ENCODE measurements at places on chromosomes 13 and 19.

DNA sequence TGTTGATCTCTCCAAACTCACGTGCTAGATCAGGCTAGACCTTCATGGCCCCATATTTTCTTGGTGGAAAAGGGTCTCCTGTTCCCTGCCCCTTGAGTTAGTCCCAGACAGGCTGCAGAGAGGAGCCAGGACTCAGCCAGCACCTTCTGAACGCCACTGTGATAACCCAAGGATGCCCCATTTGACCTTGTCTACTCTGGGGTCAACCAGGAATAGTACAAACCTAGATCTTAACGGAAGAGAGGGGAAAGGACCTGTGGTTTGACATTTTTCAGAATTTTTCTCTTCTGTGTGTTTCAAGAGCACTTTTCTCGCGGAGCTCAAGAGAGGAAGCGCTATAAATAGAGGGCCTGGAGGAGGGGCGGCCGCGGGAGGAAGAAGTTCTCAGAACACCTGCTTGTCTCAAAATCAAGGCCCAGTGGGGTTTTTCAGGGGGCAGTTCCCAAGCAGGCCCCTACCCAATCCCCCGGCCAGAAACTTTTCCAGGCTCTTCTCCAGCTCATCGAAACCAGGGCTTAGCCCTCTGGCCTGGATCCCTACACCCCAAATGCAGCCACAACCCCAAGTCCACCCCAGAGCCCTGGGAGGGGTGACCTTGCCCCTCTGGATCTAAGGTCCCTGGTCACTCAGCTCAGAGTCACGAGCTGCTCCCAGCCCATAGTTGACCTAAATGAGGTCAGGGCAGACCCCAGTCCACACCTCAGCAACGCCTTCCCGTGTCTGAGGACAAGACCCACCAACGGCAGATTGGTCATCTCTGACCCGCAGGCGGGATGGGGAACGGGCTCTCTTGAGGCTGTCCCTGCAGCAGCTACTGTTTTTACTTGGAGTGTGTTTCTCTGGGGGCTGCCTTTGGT lies 75.6 kb upstream of the TM9SF2 start:
- DNase-seq = no peak

DNA sequence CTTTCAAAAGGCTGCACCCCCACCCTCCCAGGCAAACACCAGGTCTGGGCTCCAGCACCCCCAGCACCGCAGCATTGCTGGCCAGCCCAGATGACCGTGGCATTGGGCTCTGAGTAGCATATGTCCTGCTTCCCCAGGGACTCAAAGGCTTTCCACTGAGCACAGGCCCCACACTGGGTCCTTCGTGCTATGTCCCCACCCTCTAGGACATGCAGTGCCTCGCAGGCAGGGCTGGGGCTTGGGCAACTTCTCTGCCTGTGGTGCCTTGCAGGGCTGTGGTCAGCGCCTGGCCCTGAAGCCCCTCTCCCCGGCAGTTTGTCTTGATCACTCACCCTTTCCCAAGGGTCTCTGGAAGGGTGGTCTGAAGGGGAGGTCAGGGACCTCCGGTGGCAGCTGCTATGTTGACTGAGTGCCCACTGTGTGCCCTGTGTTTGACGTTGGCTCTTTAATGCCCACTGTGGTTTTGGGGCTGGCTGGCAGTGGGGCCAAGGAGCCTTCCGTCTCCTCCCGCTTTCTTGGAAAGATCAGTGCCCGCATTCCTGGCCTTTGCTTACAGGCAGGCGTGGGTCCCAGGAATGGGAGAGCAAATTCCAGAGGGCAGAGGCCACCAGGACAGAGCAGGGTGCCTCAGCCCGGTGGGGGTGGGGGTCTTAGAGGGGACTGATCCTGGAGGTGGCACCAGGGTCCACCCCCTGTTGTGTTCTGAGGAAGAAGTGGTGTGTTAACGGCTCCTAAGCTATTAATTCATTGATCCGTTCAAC lies 20.3 kb upstream of the CRTC1 start:
- no peak for DNase-seq

GRCh38 chr13:50609011-50609410 lies 234.5 kb downstream of the DLEU7 start:
- no peak for DNase-seq

- no peak for DNase-seq
Observed at GRCh38 chr19:13887517-13887916, 10.6 kb downstream of the NANOS3 start.

GRCh38 chr19:16893686-16893989 lies 4.8 kb downstream of the F2RL3 start:
- DNase-seq = no peak

- no peak for DNase-seq
Observed at GRCh38 chr13:74633734-74634133, 499.5 kb upstream of the KLF12 start.

DNA sequence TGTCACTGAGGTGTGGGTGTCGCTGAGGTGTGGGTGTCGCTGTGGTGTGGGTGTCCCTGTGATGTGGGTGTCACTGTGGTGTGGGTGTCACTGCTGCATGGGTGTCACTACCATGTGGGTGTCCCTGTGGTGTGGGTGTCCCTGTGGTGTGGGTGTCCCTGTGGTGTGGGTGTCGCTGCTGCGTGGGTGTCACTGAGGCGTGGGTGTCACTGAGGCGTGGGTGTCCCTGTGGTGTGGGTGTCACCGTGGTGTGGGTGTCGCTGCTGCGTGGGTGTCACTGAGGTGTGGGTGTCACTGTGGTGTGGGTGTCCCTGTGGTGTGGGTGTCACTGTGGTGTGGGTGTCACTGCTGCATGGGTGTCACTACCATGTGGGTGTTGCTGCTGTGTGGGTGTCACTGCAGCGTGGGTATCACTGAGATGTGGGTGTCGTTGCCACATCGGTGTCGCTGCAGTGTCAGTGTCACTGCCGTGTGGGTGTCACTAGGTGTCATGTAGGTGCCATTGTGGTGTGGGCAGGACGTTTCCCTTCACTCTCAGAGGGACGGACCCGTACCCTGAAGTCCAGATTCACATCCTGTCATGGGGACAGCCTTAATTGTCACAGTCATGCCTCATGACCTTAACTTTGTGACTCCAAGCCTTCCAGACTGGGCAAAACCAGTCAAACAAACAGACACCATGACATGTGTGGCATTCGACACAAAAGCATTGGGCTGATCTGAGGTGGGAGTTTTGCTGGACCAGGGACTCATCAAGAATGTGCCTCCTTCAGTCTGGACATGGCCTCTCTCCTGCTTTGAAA lies 12.7 kb upstream of the GAS6 start:
- no peak for DNase-seq

GRCh38 chr13:31860002-31860401 lies 120.7 kb downstream of the RXFP2 start:
- DNase-seq = no peak

- DNase-seq = no peak
Observed at GRCh38 chr19:38183251-38183897, 40.6 kb downstream of the DPF1 start.

DNA sequence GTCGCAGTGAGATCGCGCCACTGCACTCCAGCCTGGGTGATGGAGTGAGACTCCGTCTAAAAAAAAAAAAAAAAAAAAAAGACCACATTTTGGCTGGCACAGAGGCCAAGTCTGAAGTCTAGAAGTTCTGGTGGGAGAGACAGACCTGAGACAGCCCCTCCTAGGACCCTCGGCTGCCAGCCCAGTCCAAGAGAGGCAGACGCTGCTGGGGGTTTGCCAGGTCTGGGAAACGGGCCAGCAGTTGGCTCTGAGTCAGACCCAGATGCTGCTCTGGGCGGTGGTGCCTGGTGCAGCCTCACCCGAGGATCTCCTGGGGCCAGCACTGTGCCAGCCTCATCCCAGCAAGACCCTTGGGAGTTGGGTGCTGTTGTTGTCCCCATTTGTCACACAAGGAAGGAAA lies 5.8 kb downstream of the FCHO1 start:
- DNase-seq = no peak

DNA sequence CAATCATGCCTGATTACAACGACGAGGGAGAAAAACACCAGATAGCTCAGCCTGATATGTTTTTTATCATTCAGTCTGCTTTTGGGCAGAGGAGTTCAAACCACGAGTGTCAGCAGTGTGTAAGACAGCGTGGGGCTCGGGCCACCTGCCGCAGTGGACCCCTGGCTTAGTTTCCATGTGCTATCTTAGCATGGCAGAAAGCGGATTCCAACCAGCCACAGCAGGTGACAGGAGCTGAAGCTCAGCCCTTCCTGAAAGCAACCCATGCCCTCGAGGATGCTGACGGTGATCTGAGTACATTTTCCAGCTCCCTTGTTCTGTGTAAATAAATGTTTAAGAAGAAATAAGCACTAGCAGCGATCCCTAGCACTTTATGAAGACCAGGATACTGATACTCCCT lies 32.2 kb upstream of the MBNL2 start:
- no peak for DNase-seq

GRCh38 chr19:35105411-35106290 lies 10.0 kb upstream of the FXYD3 start:
- no peak for DNase-seq

GRCh38 chr13:67372868-67373464 lies 142.8 kb upstream of the PCDH9 start:
- DNase-seq = no peak

GRCh38 chr19:23957660-23958281 lies 43.1 kb downstream of the ZNF726 start:
- no peak for DNase-seq

DNA sequence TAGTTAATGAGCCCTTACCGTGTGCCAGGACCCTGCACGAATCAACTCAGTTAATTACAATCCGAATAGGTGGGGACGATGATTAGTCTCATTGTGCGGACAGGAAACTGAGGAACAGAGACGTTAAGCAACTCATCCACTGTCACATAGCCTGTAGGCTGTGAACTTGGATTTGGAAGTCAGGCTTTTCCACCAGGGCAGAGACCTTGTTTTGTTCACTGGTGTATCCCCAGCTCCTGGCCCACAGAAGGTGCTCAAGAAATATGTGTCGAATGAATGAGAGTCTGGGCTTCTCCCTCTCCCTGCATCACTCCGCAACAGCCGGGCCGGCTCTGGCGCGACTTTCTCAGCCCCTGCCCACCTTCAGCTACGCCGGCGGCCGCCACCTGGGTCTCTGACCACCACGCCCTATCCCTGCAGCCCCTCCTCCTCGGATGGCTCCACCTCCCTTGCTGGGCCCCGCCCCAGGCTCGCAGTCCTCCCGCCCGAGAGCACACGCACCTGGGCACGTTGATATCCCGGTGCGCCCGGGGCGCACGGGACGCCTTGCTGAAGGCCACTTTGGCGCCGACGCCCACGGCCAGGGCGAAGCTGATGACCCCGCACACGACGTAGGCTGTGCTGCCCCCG lies 1.3 kb downstream of the SHISA7 start:
- no peak for DNase-seq

GRCh38 chr13:73451221-73452029 lies 392.6 kb downstream of the KLF5 start:
- no peak for DNase-seq

GRCh38 chr19:35512831-35513627 lies 420 bp downstream of the DMKN start:
- DNase-seq = no peak

DNA sequence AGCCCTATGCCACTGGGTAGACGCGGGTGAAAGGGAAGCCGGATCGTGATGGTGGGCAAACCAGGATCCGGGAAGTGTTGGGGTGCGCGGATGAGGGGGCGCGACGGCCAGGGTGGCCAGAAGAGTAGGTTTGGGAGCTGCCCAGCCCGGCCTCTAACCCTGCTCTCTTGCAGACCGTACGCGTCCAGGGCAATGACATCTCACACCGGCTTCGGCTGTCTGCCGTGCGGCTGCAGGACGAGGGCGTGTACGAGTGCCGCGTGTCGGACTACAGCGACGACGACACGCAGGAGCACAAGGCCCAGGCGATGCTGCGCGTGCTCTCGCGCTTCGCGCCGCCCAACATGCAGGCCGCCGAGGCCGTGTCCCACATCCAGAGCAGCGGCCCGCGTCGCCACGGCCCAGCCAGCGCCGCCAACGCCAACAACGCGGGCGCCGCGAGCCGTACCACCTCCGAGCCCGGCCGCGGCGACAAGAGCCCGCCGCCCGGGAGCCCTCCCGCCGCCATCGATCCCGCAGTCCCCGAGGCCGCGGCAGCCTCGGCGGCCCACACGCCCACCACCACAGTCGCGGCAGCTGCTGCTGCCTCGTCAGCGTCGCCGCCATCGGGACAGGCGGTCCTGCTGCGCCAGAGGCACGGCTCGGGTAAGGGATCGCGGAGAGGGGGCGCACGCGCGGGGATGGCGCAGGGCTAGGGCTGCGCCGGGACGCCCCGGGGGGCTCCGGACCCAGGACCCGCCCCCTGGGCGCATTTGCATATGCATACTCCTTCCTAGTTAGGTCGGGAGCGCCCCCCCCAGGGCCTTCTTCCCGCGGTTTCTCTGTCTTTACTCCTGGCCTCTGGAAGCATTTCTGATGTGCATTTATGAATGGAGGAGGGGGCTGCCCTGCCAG lies 4.1 kb downstream of the VSTM2B start:
- DNase-seq = no peak

DNA sequence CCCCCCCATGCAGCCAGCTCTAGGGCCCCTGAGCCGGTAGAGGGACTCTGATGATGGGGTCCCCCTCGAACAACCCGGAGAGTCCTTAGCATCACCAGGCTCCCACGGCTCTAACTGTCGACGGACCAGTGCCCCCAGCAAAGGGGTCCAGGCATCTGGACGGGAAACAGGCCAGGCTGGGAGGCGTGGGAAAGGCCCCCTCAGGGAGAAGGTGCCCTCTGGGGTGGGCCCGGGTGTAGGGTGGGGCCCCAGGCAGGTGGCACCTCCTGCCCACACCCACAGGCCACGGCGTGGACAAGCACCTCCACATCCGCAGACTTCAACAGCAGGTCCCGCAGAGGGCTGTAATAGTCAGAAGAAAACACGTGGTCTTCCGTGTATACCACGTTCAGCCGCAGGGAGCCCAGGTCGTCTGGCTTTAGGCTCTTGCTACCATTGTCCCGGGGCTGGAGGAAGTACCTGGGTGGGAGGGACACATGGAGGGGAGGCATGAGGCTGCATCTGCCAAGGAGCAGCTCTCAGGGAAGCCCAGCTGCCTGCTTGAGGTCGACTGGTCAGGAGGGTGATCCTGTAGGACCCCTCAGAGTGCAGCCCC lies 44.7 kb upstream of the C13orf46 start:
- DNase-seq = no peak

DNA sequence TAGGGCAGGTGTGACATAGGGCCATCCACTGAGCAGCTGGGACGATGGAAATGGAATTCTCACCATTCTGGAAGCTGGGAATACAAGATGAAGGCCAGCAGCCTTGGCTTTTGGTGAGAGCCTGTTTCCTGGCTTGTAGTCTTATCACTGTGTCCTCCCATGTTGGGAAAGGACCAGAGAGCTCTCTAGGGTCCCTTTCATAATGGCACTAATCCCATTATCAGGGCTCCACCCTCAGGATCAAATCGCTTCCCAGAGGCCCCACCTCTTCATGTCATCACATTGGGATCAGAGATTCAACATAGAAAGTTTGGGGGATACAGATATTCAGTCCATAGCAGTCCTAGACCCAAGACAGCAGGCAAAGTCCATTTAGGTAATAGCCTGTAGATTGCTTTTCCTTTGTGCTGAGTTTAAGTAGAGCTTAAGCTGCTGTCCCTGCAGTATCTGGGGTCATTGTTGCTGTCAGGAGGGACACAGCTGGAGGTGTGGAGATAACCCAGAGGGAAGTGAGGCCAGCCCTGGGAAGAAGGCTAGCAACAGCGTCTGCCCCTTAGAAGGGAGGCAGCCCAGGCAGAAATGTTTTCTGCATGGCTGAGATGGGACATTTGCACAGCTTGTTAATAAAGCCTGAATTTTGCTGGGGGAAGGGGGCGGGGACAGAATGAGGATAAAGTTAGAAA lies 136.5 kb upstream of the GPR12 start:
- DNase-seq = no peak

All from stimulated activated CD4-positive, alpha-beta T cell treated with anti-CD3 and anti-CD28 coated beads, Interleukin-15, amount 100 ng/mL, for 1 hour (primary cell).